ENCODE measurements at places on chromosomes 7 and 10.

DNA sequence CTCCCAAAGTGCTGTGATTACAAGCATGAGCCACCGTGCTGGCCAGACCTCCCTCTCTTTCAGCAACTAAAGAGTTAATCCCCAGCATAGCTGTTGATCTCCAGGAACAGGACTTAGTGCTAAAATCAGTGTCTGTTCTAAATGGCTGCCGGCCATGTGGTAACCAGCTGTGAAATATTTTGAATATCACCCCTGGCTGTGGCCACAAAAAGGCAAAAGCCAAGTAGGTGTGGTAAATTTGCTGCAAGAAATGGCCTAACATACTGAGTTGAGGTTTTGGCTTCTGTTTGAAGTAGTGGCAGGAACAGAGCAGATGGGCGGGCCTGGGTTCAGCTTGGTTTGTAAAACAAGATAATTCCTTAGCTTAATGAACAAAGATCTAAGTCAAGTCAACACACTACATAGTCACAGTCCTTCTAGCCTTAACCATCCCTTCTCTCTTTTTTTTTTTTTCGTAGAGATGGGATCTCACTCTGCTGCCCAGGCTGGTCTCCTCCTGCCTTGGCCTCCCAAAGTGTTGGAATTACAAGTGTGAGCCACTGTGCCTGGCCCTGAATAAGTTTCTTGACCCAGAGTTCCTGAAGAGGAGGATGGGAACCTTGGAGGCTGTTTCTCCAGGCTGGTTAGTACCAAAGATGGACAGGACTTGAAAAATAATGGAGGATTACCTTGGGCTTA lies 22.7 kb upstream of the AGFG2 start:
- no peak for DNase-seq

- no peak for DNase-seq
These were observed 8.8 kb downstream of the DRGX start for GRCh38 chr10:49387071-49387470.

DNA sequence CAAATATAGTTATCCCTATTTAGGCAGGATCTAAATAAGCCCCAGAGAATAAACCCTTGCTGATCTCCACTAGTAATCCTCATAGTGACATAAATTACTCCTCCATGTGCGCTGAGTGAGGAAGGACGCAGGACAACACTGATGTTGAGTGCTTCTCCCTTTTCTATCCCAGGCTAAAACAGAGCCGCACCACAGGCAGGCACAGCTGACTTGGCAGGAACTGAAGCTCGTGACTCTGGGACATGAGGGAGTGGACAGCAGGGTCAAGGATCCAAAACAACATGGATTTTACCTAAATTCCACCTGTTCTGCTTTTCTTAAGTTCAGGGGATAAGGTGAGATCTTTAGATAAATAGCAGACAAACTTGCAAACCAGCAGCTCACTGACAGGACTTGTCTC lies 46.0 kb downstream of the VOPP1 start:
- DNase-seq, result no peak

DNA sequence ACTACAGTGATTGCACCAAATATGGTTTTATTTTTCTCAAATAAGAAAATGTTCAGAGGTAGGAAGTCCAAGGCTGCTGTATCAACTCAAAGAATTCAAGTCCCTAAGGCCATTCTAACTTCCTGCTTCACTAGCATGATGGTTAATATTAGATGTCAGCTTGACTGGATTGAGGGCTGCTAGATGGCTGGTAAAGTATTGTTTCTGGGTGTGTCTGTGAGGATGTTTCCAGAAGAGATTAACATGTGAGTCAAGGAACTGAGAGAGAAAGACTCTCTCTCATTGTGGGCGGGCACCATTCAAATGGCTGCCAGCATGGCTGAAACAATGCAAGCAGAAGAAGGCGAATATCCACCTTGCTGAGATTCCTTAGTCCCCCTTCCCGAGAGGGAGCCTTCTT lies 77.4 kb upstream of the NRBF2 start:
- DNase-seq, result no peak

DNA sequence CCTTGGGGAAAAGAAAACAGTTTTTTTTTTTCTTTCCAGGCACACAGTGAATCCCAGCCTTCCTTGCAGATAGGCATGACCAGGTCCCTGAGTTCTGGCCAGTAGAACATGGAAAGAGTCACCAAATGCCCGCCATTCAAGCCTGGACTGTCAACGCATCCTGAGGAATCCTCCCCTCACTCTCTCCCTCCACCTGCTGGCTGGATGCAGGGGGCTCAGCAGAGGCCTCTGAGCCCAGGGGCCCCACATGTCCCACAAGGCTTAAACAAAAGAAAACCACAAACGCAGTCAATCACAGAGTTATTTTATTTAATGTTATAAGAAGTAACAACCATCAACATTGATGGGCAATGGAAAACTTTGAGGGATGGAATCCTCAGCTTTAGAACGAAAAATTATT lies 93.1 kb downstream of the JCAD start:
- no peak for DNase-seq

- no peak for DNase-seq
These were observed 8.9 kb downstream of the SFTPD start for GRCh38 chr10:79939969-79940368.

DNA sequence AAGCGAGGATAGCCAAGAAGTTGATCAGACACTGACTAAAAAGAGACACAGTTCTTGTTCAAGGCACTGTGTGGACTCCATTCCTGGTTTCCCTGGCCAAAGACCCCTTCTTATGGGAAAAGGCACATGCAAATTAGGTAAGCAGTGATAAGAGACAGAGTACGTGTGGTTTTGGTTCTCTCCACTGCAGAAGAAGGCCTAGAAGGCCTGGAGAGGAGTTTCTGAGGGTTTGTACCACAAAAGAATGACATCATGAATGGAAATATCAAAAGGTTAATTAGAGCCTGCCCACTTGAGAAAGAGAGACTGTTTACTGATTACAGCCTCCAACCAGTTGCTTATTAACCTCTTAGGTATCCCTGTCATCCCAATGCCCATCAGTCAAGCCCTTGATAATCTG lies 137.5 kb downstream of the ZNF365 start:
- DNase-seq, result no peak

DNA sequence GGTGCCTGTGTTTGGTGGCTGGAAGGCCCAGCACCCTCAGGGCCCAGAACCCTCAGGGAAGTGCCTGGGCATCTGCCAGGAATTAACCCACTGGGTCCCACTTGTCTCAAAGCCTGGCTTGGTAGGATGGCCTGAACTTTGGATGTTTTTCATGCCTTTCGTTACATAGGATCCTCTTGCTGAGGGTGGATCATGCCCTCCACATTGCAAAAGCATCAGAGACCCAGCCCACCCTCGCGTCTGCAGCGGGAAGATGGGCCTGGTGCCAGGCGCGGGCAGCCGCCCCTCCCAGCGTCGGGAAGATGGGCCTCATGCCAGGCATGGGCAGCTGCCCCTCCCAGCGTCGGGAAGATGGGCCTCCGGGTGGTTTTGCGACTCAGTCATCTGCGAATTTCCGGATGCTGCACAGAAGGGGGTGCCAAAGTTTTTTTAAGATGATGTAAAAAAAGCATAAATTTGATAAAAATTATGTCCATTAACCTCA lies 51.9 kb upstream of the PRKAR1B start:
- no peak for DNase-seq

DNA sequence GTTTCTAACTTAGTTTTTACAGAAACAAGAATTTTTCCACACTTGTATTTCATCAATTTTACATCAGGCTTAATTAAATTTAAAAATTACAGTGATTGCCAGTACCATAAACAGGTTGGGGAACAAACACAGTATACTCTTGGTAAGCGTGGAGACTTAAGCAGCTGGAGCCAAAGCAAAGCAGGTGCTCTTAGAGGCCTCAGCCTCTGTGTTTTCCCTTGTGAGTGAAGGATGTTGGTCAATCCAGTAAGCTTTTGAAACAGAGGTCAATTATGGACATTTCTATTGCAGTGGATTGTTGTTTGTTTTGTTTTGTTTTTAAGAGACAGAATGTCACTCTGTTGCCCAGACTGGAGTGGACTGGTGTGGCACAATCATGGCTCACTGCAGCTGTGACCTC lies 100.6 kb upstream of the CELF2 start:
- DNase-seq, result no peak

- no peak for DNase-seq
These were observed 26.8 kb downstream of the GNAI1 start for GRCh38 chr7:80161466-80161865.

GRCh38 chr7:54877683-54878082 lies 118.7 kb upstream of the SEC61G start:
- DNase-seq, result no peak

DNA sequence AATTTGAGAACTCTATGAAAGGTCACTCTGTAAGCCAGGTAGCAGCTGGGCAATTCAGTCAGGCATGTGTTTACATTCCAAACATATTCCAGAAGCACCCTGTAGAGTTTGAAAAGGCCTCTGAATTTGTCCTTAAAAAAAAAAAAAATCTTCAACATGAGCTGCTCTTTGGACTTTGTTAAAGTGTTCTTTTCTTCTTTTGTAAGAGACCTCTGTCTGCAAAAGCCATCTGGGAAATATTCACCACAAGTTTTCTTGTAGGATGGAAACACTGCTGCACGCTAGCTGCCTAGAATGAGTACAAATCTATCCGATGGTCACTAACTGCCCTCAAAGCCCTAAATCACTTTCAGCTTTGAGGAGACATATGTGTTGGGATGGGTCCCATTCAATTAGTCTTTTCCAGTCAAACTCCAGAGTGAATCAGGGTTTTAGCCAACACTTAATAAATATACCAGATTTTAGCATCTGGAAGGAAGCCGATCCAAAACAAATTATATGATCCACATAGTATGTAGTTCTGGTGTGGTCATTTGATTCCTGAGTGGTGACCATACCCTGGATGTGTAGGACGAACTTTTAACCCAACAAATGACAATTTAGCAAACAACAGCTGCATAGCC lies 85.9 kb downstream of the CD36 start:
- no peak for DNase-seq

DNA sequence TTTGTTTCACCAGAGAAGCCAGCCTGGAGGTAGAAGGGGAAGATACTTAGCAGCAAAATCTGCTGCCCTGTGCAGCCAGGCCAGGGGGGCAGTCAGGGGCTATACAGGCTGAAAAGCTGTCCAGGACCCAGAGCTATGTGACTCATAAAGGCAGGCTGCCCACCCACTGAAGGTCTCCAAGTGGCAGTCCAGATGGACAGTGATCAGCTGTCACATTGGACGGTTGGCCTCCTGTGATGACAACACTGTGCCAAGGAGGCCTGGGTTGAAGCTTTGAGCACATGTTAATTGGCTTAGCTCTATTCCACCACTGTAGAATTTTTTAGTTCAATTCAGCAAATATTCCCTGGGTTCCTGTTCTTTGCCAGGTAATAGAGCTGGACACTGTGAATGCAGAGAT lies 577.3 kb upstream of the GALNT17 start:
- DNase-seq, result no peak

GRCh38 chr7:4108951-4109350 lies 573.1 kb upstream of the FOXK1 start:
- DNase-seq, result no peak

DNA sequence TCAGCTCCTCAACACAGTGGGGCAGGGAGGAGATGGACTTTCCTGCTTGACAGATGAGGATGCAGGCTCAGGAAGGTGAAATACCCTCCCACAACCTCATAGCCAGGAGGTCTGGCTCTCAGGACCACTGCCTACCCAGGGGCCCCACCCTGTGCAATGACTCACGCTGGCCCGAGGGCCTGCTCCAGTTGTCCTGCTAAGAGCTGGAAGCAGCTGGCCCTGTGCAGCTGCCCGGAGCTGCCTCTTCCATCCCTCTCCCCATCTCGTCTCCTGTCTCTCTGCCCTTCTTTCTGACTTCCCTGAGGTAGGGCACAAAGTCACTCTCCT lies 123.9 kb downstream of the ZMIZ1 start:
- DNase-seq, result no peak

GRCh38 chr7:139231513-139232376 lies 708 bp downstream of the UBN2 start:
- no peak for DNase-seq

- no peak for DNase-seq
These were observed 206.5 kb upstream of the PRKCQ start for GRCh38 chr10:6786579-6787031.

DNA sequence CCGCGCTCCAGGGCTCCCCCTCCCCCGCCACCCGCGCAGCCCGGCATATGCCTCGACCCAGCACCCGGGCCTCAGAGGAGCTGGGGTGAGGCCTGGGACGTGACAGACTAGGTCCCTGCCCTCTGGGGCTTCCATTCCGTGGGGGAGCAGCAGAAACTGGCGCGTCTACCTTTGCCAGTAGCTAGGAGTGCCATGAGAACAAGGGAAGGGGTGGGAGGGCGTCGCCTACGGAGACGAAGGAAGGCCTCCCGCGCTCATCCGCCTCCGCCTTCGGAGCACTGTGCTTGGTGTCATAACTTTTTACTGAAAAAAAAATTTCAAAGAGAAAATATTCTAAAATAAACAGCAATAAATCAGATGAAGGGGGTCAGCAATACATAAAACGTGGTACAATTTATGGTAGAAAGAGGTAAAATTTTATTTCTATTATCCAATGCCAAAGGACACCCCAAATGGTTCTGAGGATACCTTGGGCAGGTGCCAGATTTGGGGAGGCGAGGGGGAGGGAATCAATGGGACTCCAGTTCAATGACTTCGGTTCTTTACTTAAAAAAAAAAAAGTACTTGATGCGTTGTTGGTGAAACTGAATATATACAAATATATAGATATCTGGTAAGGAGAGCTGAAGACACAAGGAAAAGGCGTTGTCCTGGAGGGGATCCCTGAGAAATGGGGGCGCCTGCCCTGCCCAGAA lies 35.1 kb upstream of the GRID1 start:
- DNase-seq, result no peak

GRCh38 chr10:45817130-45817859 lies 30.0 kb downstream of the AGAP4 start:
- DNase-seq, result no peak

DNA sequence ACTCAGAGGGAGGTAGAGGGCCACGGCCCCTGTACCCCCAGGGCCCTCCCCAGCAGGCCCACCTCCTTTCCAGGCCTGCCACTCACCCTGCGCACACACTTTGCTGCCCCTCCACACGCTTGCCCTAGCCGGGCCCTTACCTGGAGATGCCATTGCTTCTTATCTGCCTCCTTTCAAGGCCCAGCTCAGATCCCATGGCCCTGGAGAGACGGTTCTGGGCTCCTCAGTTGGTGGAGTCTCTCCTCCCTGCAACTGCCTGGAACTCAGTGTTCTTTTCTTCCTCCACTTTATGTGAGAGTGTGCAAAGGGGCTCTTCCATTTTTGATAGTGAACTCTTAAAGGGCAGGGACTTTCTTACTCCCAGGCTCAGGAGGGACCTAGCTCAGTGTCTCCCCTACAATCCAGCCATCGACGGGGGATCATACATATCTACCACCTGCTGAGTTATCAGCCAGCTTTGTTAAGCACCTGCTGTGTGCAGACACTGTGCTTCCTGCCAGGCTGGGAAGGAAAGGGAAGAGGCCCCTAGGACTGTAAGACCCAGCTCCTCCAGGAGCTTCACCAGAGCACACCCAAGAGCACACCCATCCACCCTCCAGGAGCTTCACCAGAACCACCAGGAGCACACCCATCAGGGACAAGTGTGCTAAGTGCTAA lies 89.3 kb upstream of the MACROH2A2 start:
- DNase-seq, result no peak

- DNase-seq, result no peak
These were observed 269.6 kb upstream of the FZD1 start for GRCh38 chr7:90994601-90995000.

Data from activated CD4-positive, alpha-beta T cell treated with anti-CD3 and anti-CD28 coated beads, Interleukin-2, amount 50 U/mL, for 24 hours (primary cell).